ENCODE measurements at places on chromosomes 1 and 21.
A peak's percentile ranks its signal among the peaks of the same experiment; 100 is the strongest.

GRCh38 chr1:76049498-76049897 lies 25.0 kb upstream of the ST6GALNAC3 start:
- DNase-seq = no peak

GRCh38 chr1:204087181-204087892 lies 14.4 kb downstream of the SOX13 start:
- no peak for DNase-seq

DNA sequence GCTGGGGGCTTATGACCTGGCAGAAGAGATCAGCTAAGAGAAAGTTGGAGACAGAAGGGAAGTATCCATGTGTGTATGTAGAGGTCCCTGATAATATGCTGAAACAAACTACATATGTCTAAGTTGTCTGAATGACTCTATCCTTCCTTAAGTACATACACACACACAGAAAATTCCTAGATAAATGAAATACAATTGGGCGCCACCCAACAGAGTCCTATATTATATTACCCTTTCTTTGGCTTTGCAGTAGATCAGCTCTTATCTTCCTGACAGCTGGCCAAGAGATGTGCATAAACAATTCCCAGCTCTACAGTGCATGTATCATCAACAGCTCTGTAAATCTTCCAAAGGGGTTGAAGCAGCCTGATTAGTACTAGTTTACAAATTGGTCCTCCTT lies 40.1 kb downstream of the SORT1 start:
- DNase-seq = no peak

GRCh38 chr1:3663999-3664699 lies 11.8 kb downstream of the TP73 start:
- DNase-seq = no peak

DNA sequence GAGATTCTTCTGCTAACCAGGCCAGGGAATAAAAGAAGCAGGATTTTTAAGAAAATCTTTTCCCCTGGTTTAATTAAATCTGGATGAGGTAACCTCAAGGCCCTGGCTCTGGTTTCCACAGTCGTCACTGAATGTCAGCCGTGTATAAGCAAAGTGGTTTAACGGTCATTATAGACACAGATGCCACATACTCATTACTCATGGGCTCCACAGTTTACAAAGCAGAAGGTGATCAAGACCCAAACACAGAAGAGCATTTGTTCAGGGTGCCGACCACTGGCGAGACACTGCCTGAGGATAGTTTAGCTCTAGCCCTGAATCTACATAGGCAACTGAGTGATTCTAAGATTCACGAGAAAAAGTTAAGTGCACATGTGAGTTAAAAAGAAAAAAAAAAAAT lies 27.8 kb upstream of the RAP1GAP start:
- DNase-seq = no peak

- DNase-seq = no peak
Observed at GRCh38 chr1:230086151-230086550, 19.1 kb downstream of the GALNT2 start.

DNA sequence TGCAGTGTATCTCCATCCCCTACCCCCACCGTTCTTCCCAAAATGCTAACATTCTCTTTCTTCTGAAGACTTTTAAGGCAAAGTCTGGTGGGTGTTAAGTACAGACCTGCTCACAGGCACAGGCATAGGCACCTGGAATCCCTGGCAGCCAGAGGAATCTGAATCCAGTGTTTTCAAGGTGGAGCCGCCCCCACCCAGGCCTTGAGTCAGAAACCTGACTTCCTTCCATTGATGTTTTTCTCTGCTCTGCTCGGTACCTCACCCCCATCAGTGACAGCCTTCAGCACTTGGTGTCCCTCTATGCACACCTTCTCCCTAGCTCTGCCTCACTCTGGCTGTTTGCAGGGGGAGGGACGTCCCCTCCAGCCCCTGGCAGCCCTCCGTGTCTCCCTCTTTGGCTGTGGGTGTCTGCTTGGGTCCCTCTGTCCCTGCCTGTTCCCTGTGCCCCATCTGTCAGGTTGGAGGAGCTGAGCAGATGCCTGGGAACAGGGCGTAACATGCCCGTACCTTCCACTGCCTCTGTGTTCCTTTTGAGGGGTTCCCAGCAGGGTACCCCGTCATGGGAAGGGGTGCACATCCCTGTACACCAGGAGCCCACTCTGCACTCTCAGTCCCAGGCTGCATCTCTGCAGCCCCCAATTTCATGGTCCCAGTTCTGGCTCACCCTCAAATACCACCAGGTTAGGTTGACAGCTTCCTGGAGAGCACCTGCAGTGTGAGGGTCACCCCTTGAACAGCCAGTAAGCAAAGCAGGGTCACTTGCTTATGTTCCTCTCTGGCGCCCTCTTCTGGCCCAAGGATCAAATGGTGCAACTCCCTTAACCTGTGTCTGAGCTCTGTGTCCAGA lies 6.7 kb downstream of the NCDN start:
- peak; percentile 70 for DNase-seq

DNA sequence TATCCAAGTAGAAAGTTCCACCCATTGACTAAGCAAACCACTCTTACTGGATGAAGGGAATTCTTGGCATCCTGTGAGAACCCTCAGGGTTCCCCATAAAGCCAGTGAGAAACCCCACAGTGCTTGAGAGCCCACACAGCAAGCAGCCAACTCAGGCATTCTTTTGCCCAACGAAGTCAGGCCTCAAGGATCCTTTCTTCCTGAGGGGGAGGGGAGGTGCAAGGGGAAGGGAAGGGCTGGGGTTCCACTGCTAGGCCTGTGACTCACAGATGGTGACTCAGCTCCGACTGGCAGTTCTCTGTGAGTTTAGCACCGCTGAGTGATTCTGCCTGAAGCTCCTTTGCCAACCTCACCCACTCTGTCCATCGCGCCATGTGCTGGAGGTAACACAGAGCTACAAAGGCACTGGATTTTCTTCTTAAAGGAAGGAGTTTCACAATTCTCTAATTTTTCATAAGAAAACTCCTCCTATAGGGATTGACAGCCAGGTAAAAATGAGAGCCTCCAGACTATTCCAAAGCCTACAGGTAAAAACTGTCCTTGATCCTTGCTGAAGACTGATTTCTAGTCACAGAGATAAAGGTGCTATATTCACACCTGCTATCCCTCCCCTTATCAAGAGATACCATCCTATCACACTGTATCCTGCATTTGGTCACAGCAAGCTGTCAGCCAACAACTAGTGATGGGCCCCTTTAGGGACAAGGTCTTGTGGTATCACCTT lies 4.8 kb downstream of the ENO1 start:
- DNase-seq = peak; percentile 83

GRCh38 chr1:154256686-154257085 lies 15.7 kb upstream of the HAX1 start:
- DNase-seq = no peak

DNA sequence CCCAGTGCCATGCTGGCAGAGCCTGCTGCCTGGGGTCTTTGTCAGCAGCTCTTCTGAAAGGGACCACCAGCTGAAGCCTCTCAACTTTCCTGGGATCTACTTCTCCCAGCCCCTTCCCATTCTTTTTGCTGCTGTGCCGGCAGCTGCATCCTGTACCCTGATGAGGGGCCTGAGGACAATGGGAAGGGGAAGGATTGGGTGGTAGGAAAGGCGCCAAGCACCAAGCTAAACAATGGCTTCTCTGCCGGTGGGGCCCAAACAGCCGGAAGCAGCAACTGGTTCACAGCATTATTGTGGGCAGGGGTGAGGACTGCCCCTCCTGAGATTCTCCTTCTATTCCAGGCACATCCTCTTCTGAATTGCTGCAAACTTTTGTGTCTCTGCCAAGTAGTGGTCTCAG lies 5.0 kb upstream of the EFCAB14 start:
- no peak for DNase-seq

DNA sequence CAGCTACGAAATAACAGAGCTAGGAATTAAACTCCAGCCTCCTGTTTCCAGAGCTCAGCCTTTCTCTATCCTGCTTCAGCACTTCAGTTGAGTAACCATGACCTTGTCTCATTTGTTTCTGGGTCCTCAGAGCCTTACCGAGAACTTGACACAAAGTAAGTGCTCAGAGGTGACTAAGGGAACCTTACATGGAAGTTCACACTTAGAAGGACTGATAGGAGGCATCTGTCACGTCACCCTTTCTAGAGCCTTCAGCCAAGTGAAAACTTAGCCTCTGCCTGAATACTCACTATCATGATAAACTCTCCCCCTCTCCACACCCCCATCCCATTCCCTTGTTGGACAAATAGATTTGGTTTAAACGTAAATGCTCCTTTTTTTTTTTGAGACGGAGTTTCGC lies 9.8 kb upstream of the LUZP1 start:
- DNase-seq = no peak

GRCh38 chr1:100145116-100145515 lies 12.2 kb downstream of the TRMT13 start:
- DNase-seq = no peak

DNA sequence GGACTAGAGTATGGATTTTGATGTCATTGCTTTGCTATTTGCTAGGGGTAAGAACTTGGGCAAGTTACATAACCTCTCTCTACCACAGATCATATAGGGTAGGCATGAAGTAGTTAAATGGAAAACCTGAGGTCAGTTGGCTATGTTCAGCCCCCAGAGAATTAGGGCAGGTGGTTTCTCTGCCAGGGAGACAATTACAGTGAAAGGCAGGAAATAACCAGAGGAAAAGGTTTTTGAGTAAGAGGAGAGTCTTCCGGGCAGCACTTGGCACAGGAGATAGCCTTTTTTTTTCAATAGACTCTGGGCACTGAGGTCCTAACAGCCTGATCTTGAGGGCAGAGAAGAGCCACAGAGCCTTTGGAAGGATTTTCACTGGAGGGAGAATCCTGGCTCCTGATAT lies 16.7 kb upstream of the SERBP1 start:
- DNase-seq = no peak

- DNase-seq = no peak
Observed at GRCh38 chr1:229015806-229016205, 255.1 kb upstream of the RAB4A start.

DNA sequence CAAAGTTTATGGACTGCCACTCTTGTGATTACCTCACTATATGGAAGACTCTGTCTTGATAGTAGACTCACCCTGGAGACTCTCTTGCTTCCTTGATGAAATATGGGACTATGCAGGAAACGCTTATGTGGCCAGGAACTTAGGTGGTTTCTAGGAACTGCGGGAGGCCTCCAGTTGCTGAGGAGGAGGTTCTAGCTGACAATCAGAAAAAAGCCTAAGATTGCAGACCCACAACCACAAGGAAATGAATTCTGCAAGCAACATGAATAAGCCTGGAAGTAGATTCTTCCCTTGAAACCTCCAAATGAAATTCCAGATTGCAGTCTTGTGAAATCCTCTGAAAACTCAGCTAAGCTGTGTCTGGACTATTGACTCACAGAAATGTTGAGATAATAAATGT lies 88.9 kb upstream of the COL11A1 start:
- DNase-seq = no peak

GRCh38 chr1:181783208-181783607 lies 278.3 kb downstream of the ZNF648 start:
- DNase-seq = no peak

DNA sequence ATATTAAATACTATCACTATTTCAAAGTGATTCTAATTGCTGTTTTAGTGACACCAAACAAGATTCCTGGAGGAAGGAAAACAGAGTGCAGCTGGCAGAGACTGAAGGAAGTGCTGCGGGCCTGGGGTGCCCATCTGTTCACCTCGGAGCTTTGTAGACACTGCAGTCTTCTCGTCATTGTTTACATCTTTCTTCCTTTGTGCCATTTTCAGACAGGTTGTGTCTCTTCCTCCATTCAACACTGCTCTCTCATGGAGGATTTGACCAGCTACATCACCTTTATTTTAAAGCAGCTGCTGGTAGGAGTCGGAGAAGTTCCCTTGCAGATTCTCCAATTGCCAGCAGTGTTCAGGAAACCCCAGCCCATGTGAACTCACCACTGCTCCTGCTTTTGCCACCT lies 37.3 kb downstream of the ABCA4 start:
- DNase-seq = no peak

- DNase-seq = no peak
Observed at GRCh38 chr1:154867064-154867825, 2.8 kb downstream of the KCNN3 start.

- no peak for DNase-seq
Observed at GRCh38 chr1:209106237-209106741, 477.2 kb upstream of the CAMK1G start.

DNA sequence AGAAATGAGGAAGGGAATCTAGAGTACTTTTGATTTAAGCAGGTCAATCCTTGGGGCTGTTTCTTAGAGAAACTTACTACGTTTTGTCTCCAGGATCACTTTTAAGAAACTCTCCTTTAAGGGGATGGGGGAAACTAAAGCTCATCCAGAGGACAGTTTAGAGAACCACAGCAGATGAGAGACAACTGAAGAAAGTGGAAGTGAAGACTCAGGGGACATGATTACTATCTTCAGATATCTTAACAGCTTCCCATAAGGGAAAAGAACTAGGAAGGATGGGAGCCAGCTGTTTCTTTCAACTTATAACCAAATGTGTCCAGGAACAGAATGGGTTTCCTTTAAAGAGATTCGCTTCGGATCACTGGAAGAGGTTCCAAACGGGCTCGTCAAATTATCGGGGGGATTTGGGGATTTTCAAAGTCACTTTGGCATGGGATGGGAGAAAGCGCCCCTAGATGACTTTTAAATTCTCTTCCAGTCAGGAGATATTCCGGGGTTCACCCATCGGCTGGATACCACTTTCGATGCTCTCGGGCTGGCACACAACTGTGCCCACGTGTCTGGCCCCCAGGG lies 1.2 kb downstream of the SCMH1 start:
- DNase-seq = no peak

DNA sequence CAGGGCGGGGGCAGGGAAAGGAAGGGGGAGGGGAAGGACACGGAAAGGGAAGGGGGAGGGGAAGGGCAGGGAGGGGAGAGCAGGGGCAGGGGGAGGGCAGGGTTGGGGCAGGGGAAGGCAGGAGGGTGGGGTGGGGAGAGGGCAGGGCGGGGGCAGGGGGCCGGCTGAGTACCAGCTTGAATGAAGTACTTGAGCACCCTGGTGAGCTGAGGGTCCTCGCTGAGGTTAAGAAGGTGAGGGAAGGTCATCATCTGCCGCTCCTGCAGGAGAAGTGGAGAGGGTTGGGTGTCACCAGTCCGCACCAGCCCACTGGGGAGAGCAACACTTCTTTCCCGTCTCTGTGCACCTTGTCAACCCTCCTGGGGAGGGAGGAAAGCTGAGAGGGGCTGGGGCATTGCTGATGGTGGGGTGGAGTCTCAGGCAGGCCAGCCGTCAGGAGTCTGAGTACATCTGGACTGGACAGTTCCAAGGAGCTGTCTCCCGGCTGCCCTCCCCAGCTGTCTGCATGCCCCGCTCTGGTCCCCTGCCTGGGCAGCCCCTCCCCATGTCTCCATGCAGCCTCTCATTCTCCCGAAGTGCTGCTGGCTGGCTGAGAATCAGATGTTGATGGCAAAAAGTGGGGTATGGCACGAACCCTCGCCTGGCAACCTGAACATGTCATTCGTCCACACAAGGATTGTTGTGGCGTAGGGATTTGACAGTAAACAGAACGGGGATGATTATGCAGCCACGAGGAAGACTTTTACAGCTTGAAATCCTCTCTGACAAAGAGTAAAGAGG lies 70.0 kb downstream of the SCCPDH start:
- no peak for DNase-seq

- DNase-seq = no peak
Observed at GRCh38 chr1:162916821-162917613, 56.0 kb upstream of the CCDC190 start.

DNA sequence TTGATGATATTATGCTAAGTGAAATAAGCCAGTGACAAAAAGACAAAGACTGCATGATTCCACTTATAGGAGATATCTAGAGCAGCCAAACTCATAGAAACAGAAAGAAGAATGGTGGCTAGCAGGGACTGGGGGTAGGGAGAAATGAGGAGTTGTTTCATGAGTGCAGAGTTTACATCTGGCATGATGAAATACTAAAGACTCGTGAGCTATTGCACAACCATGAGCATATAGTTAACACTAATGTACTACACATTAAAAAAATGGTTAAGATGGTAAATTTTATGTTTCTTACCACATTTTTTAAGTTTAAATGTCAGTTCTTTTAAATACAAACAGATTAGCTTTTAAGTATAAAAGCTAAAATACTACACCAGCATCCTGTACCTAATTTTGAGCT lies 57.8 kb downstream of the ESRRG start:
- DNase-seq = no peak
